Stimulated activated CD4-positive, alpha-beta T cell treated with anti-CD3 and anti-CD28 coated beads, Interleukin-2, amount 100 ng/mL, for 48 hours (primary cell): ENCODE measurements at places on chromosomes 2 and 18.

- no peak for DNase-seq
Measured at GRCh38 chr2:183112577-183112976, 11.7 kb upstream of the NUP35 start.

GRCh38 chr2:26605999-26606846, 34.9 kb downstream of the CIB4 start:
- DNase-seq = no peak

- DNase-seq = no peak
Measured at GRCh38 chr2:233503947-233504637, 62.5 kb downstream of the USP40 start.

GRCh38 chr18:46373791-46374190, 269.6 kb downstream of the HAUS1 start:
- DNase-seq = no peak

- no peak for DNase-seq
Measured at GRCh38 chr2:97935719-97936161, 60.0 kb downstream of the TMEM131 start.

DNA sequence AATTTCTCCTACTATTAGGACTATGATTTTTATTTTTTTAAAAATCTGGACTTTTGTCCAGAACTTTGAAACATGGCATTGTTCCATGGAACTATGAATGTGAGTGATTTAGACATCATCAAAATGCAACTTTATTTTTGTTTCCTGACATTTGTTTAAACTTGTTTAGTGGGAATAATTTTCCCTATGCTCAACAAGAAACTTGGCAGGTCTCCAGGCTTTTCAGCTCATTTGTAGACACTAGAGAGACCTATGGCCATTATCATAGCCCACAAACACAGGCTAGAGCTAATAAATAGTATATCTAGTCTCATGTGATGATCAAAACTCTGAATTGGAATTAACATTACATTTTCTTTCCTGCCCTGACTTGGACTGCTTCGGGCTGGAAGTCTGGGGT, 145.1 kb upstream of the CELF4 start:
- DNase-seq = no peak

DNA sequence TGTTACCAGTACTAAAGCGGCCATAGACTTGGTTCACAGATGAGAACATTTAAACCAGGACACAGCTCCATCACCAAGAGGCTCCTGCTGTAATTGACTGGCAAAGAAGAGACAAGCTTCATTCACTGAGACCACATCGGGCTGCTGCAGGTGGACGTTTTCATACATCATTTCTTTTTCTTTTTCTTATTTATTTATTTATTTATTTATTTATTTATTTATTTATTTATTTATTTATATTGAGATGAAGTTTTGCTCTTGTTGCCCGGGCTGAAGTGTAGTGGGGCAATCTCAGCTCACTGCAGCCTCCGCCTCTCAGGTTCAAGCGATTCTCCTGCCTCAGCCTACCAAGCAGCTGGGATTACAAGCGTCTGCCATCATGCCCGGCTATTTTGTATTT, 33.6 kb upstream of the PDCL3 start:
- no peak for DNase-seq

GRCh38 chr18:54717673-54718407, 110.4 kb upstream of the RAB27B start:
- peak; percentile 19 for DNase-seq

GRCh38 chr2:29394981-29395350, 279.8 kb downstream of the CLIP4 start:
- DNase-seq = no peak

- no peak for DNase-seq
Measured at GRCh38 chr2:86042256-86043168, 63.2 kb downstream of the POLR1A start.

DNA sequence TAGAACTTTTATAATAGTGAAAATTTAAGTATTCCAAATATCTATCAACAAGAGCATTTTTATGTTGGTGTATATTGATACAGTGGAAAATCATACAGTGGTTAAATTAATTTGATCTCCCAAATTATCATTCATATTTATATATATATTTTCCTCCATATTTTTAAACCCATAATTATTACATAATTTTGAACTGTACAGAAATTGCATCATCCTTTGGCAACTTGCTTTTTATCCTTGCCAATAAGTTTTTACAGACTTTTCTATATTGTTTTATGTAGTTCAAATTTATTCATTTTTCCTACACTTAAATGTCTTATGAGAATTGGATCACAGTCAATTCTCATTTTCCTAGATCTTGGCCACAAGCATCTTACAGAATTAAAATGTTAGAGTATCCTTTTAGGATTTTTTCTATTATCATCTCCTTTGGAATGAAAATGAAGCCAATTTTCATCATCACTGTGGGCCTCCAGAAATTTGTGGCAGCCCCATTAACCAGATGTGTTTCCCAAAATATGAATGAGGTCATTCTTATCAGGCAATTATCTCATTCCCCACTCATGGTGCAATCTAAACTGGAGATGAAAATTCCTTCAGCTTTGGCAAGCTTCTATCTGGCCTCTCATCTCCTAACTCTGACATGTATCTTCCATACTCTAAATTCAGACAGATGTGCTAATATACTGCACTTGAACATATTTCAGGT, 94.2 kb upstream of the DLGAP1 start:
- DNase-seq = no peak

- DNase-seq = no peak
Measured at GRCh38 chr2:144078802-144079724, 440.9 kb downstream of the ZEB2 start.

DNA sequence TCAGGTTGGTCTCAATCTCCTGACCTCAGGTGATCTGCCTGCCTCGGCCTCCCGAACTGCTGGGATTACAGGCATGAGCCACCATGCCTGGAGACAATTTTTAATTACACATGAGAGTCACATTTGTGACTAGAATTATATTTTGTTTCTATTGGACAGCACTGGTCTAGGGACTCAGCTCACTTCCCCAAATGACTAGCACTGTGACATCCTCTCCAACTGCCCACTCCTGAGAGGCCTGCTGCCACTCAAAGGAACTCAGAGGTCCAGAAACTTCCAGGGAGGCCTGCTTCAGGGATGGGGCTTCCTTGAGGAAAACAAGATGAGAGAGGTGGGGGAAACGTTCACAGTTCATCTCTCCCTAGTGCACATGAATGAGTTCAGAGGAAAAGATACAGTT, 29.5 kb downstream of the TMEM163 start:
- no peak for DNase-seq

- DNase-seq = no peak
Measured at GRCh38 chr2:28613633-28614501, 118.0 kb downstream of the PLB1 start.

DNA sequence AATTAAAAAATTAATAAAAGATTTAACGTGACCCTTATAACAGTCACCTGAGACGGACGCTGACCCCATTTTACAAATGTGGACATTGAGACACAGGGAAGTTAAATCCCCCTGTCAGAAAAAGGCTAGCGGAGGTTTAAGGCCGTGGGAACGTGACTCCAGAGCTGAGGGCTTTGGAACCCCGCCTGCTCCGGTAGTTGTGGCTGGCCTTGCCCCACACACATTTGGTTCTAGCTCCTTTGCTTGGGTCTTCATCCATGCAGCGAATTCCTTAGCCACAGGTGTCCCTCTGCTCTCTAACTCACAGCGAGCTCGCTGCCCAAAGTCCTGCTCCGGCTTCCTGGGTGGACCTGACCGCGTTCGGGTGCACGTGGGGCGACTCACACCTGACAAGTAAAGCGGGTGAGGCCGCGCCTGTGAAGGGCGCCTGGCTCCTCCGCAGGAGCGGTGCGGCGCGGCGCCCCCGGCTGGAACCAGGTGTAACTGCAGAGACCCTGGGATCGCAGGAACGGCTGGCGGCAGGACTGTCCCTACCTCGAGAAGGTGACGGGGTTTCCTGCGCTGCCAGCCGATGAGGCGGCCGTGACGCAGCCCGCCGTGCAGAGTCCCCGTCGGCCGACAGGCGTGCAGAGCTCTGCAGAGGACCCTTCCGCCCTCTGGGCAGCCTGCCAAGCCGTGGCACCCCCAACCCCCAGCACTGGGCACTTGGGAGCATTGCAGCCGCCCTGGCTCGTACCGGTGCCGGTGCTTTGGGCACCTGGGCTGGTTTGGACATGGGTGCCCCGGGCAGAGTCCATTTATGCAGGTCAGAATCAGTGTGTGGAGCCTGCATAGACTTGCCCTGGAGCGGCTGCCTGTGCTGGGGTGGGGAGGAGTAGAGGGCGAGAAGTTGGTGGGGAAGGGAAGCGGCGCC, 2.4 kb upstream of the PROC start:
- peak; percentile 81 for DNase-seq

- DNase-seq = no peak
Measured at GRCh38 chr2:203718087-203718486, 11.6 kb downstream of the CD28 start.

GRCh38 chr2:468648-469336, 180.9 kb upstream of the ALKAL2 start:
- DNase-seq = no peak

DNA sequence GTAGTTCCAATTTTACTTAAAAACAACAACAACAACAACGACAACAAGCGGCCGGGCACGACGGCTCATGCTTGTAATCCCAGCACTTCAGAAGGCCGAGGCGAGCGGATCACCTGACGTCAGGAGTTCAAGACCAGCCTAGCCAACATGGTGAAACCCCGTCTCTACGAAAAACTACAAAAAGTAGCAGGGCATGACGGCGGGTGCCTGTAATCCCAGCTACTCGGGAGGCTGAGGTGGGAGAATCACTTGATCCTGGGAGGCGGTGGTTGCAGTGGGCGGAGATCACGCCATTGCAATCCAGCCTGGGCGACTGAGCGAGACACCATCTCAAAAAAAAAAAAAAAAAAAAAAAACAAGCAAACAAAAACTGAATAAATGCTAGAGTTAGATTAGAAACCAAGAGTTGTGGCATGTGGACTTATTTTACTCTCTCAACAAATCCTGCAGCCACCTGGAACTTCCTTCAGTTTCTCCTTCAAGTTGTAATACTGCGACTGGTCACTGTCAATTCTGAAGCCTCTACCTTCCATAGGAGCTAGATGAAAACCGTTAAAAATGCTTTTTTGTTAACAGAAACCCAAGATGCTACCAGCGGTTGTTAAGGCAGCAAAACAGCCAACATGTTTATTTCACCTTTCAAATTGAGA, 1.3 kb downstream of the ATP5F1A start:
- no peak for DNase-seq

- no peak for DNase-seq
Measured at GRCh38 chr2:222998459-222998858, 53.5 kb upstream of the KCNE4 start.

DNA sequence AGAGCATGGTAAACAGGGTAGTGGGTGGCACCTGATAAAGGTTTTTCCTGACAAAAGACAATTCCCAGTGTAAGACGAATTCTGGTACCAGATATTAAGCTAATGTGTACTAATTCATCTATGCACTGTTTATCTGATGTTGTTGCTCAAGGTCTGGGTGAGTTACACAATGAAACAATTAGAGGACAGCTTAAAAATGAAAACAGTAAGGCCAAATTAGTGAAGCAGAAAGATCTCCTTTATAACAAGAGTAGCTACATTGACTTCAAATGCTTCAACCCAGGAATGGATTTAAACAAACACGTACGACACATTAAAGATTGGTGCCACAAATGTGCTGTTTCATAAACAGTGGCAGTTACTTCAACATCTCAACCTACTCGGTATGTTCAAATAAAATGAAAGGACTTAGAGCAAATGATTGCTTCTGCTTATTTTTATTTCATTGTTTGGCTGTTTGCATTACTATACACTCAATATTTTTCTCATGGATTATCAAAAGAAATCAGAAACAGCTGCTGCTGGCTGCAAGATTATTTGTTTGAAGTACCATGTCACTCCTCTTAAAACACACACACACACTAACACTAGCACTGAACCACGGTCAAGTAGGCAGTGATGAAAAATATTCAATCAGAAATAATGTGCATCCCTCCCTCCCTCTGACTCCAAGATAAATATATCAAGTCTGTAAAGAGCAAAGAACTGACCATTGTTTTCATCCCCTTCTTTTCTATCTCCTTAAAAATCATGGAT, 94.4 kb upstream of the RND3 start:
- DNase-seq = no peak

DNA sequence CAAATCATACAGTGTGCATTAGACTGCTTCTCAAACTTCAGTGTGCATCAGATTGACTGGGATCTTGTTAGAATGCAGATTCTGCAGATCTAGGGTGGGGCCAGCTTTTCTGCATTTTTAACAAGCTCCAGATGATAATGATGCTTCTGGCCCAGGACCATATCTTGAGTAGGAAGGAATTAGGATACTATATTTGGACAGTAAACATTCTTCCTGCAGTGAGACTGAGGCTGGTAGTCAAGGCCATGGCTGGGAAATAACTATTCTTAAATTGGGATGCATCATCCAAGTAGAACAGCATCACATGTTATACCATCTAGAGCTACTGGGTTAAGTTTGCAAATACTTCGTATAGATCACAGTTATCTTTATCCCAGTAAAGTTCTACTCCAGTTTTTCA, 28.4 kb upstream of the ARMC9 start:
- DNase-seq = no peak

- no peak for DNase-seq
Measured at GRCh38 chr2:143481237-143481623, 352.0 kb downstream of the ARHGAP15 start.

GRCh38 chr2:60834270-60834717, 47.1 kb upstream of the REL start:
- DNase-seq = no peak

DNA sequence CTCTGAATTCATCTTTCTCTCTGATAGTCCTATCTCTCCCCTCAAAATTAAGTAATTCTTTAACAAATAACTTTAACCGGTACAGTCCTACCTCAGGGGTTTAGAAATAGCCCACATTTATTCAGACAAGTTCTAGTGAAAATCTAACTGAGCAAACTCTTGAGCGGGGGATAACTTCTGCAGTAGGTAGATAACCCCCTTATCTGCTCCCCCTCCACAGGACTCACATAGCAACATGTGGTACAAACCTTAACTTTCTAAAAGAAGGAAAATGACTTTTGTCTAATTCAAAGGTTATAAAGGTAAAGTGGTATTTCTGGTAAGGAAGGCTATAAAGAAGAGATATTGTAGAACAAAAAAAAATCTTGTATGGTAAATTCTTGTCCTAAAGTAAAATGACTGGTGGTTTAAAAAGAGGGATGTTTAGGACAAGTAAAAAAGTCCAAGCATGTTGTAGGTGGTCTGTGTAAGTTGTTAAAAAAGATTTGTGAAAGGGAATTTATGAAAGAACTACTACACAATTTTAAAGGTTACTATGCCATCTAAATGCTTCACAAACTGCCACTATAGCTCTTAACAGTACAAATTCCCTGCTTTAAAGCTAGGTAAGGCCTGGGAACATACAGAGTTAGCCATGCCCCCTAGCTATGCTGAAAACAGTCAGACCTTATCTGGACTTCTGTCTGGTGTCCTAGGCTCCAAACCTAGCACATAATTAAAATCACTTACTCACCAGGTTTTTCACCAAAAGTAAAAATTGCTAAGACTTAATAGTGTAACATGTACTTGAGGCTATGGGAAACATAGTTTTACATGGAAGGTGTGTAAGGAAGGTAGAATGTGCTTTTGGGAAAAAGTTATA, 8.1 kb upstream of the RPIA start:
- no peak for DNase-seq

- no peak for DNase-seq
Measured at GRCh38 chr18:44671914-44672313, 8.8 kb upstream of the SETBP1 start.

- no peak for DNase-seq
Measured at GRCh38 chr18:76765649-76766048, 56.7 kb upstream of the ZNF236 start.
